ENCODE measurements at places on chromosomes 1 and 21.

- DNase-seq, result no peak
These were observed 371.9 kb downstream of the RGS7 start for GRCh38 chr1:240985081-240985480.

- no peak for DNase-seq
These were observed 13.8 kb downstream of the EFHD2 start for GRCh38 chr1:15423355-15424077.

DNA sequence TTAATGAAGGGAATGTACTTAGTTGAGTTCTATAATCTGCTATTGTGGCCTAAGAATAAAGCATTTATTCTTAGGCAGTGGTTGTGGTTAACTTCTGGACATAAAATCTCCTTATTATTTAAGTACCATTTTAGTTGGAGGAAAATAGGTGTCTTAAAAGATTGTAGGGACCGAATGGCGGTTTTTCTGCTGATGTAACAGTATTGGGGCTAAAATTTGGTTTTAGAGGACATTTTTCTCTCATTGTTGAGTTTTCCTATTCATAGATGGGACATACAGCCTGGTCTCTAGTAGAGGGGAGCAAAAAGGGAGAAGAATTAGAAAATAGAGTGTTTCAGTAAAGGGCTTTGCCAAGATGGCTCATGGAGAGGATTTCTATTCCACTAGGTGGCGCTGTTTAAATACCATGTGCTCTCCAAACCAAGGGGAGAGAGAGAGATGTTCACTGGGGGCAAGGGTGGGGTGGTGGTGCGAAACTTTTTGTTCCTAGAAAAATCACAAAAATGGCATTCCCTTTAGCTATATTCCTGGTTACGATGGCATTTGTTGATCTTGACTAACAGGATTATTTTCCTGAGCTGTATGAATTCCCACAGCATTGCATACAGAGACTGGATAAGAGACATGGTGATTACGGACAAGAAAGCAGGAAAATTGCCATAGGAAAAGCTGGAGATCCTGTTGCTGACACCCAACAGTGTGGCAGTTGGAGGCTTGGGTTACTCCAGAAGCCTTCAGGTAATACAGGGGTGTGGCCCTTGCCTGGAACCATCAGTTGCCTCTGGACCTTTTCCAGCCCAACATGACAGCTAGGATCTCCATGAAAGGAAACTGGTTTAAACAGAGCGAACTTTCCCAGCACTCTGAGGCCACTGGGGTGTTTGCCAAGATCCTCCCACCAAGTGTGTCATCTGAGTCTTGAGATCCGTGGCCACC lies 18.2 kb upstream of the FCGR2A start:
- DNase-seq, result peak; percentile 67

GRCh38 chr21:39576518-39577128 lies 36.1 kb upstream of the B3GALT5 start:
- DNase-seq, result no peak

GRCh38 chr1:100253552-100253951 lies 3.9 kb upstream of the DBT start:
- DNase-seq, result no peak

- DNase-seq, result no peak
These were observed 65.7 kb upstream of the NEK2 start for GRCh38 chr1:211741116-211741515.

DNA sequence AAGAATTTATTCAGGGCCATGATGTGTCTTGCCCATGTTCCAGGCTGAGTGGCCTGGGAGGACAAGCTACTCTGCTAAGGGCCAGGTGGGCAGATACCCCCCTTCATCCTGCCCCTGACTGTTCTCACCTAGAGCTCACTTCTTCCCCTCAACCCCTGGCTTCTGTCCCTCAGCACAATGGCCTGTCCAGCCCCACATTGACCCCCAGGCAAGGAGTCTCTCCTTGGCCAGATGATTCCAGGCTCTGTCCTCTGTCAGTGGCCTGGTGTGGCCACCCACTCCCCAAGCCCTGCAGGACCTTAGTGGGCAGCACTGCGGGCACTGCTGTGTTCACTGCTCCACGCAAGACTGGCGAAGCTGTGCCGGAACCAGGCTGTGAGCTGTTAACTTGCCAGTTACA lies 460.0 kb downstream of the MATN1 start:
- DNase-seq, result no peak

DNA sequence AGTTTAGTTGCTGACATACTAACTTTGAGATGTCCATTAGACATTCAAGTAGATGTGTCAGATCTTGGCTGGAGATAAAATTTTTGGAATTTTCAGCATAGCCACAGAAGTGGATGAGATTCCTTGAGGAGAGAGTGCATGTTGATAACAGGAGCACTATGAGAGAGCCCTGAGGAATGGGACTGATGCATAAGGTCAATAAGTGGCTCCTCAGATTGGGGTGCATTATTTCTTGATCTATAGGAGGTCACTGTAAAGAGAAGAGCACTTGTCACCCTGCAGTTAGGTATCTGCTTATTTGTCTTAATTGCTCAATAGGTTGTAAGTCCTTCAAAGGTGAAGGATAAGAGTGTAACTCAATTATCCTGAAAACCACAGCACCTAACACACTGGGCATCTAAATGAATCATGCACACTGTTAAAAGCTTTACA lies 52.0 kb upstream of the TACSTD2 start:
- DNase-seq, result no peak

- no peak for DNase-seq
These were observed 962.2 kb downstream of the ADGRL2 start for GRCh38 chr1:82762829-82763532.

DNA sequence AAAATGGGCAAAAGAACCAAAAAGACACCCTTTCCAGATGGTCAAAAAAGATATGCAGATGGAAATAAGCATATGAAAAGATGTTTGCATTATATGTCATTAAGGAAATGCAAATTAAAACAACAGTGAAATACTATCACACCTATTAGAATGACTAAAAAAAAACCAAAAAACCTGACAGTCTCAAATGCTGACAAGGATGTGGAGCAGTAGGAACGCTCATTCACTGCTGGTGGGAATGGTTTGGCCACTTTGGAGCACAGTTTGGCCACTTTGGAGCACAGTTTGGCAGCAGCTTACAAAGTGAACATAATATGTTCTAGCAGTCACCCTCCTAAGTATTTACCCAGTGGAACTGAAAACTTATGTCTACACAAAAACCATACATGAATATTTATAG lies 105.0 kb upstream of the ARTN start:
- DNase-seq, result no peak

GRCh38 chr1:45282351-45282750 lies 44.3 kb upstream of the HPDL start:
- DNase-seq, result no peak

DNA sequence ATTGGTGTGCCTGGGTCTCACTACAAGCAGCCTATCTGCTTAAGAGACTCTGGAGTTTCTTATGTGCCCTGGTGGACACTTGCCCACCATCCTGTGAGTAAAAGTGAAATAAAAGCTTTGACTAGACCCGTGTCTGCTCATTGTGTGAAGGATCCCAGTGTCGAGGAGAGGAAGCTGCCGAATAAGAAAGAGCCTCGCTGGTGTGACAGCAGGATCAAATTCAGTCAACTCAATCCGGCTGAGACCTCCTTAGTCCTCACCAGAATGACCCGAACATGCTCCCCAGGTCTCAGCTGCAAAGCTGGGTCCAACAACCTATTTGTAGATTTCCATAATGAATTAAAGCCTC lies 14.8 kb downstream of the CD2 start:
- no peak for DNase-seq

DNA sequence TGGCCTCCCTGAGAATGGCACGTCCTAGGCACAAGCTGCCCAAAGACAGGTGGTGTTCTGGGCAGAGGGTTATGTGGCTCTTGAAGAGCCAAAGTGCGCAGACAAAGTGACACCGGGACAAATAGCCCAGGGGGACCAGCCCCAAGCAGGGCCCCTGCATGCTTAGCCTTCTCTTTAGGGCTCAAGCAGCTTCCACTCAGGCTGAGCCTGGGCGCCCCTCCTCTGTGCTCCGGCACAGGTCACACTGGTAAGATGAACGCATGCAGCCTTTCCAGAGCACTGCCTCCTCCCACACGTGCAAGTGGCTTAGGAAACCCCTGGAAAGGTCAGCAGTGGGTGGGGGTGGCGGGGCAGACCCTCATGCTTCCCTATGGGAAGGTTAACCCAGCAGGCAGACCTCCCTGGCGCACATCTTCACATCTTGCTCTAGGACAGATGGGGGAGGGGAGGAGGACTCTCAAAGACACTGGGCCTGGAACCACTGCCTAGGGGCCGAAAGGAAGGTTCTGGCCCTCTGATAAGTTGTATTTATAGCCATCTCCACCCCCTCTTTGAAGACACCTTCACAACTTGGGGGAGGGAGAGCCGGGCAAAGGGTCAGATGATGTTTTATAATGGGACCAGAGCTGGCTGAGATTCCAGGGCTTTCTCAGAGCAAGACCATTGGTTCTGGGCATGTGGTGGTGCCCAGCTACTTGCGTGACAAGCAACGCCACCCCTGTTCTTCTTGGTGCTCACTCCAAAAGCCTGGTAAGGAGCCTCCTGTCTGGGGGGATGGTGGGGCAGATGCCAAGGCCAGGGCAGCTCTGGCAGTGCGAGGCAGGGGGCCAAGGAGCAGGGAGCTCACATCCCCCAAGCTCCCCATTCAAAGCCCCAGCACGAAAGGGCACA lies 5.5 kb downstream of the KLHL21 start:
- no peak for DNase-seq

GRCh38 chr1:241235256-241235897 lies 121.6 kb downstream of the RGS7 start:
- no peak for DNase-seq
